ENCODE measurements at places on chromosomes 2 and 18.

- DNase-seq: no peak
Observed at GRCh38 chr2:219641390-219642068, 14.1 kb downstream of the SLC4A3 start.

GRCh38 chr2:74845217-74845751 is 11.4 kb downstream of the HK2 start:
- peak; percentile 78 for DNase-seq

GRCh38 chr2:207472343-207473048 is 57.3 kb upstream of the CREB1 start:
- peak; percentile 20 for DNase-seq

GRCh38 chr2:38533180-38533579 is 69.5 kb downstream of the HNRNPLL start:
- no peak for DNase-seq

DNA sequence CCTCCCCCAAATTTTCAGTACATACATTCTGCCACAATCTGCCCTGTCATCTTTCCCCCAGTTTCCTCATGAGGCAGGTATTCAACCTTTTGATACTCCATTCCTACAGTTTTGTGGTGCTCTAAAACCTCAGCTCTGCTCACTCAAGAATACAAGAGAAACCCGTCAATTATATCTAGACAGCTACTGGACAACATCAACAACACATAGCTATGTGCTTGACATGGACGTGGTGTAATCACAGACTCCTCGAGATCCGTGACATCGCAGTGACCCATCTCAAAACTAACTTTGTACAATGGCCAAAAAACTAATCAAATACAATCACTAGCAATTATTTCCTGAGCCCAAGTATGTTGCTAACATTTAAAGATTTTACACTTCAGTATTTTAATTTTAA is 23.6 kb downstream of the WDSUB1 start:
- no peak for DNase-seq

DNA sequence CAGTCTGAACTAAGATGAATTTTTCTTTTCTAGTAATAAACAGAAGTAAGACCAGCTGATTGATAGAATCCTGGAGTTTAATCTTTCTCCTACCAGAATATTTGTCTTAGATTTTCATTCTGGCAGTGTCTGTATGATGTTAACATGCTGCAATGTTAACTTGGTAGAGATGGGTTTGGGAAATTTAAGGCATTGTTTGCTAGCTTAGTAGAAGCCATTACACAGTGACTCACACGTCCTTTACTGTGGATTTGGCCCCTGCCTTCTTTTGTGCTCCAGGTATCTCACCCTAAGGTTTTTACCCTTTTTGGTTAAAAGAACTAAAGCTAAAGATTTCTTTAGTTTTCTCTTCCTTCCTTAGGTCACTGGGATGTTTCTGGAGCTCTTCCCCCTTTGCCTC is 84.1 kb downstream of the SPTBN1 start:
- no peak for DNase-seq

- DNase-seq: no peak
Observed at GRCh38 chr2:9674891-9675414, 44.2 kb upstream of the YWHAQ start.

DNA sequence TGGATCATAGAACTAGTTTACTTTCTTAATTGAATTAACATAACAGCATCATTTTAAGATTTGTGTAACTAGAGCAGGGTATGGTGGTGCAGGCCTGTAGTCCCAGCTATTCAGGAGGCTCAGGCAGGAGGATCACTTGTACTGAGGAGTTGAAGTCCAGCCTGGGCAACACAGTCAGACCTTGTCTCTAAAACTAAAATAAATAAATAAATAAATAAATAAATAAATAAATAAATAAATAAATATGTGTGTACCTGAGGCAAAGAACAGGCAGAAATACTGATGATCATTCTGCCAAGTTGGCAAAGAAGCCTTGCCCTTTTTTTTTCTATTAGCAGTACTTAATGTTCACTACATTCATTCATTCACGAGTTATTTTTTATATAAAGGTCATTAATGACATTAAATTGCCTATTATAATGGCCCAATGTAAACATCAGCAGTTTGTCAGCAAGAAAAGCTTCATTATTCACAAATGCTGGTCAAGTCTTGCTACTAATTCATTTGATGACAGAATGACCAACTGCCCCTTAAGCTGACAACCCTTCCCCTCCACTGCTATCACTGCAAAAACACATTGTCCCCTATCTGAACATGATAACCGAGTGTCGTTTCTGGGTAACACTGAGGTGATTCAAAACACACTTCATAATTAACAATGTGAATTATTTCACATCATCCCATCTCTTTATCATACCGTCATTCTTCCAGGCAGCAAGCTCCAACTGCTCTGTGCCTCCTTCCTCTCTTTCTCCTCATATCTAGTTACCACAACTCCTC is 39.0 kb downstream of the ARL5A start:
- no peak for DNase-seq

GRCh38 chr2:232236200-232236599 is 142.4 kb upstream of the ALPP start:
- DNase-seq: no peak

DNA sequence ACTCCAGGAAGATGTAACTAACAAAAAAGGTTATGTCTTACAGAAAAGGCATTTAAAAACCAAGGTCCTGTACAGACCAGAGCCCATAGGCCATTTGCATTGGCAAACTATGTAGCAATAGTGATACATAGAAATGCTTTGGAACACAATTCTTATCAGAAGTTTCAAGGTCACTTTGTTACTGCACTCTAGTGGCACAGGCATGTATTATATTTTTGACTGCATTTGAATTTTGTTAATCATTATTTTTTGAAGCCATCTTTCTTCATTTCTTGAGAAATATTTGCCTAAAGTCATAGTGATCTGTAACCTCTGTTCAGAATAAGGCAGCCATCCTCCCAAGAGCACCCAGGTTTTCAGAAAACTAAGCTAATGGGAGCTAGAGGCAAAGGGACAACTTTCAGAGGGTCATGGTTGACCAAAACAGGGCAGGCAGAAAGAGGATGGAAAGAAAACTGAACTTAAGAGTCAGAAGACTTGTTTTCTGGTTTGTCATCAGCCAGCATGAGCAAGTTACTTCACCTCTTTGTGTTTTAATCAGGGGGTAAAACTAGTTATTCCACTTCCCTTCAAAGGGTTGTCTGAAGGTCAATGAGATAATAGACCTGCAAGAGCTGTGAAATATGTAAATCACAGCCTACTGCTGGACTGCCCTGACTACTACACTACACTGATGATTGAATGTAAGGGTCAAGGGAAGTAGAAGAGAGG is 41.5 kb downstream of the SLC38A11 start:
- DNase-seq: no peak

- DNase-seq: no peak
Observed at GRCh38 chr2:43461453-43462073, 134.3 kb downstream of the THADA start.

DNA sequence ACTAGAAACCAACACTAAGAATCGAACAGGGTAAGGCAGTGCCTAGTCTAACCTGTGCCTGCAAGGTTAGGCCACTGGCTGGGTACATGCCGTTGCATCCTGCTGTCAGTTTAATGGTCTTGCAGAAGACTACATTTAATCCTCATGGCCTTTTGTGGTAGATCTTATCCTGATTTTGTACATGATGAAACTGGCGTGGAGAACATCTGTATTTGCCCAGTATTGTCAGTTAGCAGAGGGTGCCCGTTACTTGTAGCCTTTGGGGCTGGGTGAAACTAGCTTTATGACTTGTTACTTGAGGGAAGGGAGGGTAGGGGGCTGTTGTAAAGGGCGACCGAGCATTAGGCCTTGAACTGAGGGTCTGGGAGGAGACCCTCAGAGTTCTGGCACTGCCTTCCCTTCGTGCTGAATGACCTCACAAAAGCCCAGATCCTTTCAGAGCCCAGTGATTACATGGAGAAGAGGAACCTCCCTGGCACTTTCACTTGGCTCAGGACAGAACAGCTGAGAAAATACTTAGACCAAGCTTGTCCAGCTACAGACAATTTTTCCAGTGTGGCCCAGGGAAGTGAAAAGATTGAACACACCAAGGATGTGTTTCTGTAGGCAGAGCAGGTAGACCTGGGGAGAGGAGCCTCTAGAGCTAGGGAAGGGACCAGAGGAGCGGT is 19.5 kb downstream of the SLC20A1 start:
- no peak for DNase-seq

GRCh38 chr2:186456941-186457340 is 29.1 kb upstream of the ZC3H15 start:
- peak; percentile 83 for DNase-seq

GRCh38 chr2:16141641-16141921 is 201.2 kb downstream of the MYCN start:
- no peak for DNase-seq

DNA sequence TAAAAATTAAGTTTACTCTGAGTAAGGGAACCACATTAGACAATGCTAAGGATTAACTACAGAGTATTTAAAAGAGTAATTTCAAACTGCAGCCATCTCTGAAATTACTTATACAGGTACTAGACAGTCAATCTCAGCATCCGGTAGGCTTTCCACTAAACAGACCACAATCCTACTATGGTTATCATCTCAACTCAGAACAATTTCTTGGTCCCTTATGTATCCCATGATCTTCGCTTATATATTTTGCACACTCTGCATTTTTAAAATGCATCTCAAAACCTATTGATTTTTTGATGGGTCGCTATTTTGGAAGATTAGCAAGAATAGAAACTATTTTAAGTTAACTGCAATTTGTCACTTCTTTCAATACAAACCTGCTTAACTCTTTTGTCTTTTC is 1.4 kb downstream of the PPP4R1 start:
- DNase-seq: no peak

DNA sequence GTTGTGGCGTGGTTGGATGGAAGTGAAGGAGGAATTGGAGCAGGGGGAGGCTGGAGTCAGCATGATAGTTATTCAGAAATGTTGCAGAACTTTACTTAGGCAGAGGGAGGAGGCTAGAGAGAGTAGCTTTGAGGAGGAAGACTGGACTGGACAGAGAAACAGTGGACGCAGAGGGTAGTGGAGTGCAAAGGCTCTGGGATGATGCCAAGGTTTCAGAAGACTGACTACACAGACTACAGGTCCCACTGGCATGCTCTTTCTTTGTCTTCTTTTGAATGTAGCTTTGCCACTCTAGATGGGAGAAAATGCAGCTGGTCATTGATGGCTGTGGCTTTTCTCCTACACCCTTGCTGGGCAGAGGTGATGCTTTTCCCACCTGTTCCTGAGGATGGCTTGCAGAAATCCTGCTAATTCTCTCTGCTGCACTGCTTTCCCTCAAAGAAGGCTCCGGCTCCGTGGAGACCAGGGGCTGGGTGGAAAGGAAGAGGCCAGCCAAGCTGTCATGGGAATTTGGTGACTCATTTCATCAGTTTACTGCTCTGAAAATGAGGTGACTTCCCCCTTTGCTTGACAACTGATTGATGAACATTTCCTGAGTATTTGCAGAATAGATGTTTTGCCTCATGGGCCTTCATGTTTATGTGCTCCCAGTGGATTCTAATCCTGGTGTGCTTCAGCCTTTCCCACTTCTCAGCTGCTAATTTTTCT is 42.4 kb downstream of the MEIS1 start:
- DNase-seq: no peak

- no peak for DNase-seq
Observed at GRCh38 chr18:35042389-35043071, 1.3 kb downstream of the MAPRE2 start.

DNA sequence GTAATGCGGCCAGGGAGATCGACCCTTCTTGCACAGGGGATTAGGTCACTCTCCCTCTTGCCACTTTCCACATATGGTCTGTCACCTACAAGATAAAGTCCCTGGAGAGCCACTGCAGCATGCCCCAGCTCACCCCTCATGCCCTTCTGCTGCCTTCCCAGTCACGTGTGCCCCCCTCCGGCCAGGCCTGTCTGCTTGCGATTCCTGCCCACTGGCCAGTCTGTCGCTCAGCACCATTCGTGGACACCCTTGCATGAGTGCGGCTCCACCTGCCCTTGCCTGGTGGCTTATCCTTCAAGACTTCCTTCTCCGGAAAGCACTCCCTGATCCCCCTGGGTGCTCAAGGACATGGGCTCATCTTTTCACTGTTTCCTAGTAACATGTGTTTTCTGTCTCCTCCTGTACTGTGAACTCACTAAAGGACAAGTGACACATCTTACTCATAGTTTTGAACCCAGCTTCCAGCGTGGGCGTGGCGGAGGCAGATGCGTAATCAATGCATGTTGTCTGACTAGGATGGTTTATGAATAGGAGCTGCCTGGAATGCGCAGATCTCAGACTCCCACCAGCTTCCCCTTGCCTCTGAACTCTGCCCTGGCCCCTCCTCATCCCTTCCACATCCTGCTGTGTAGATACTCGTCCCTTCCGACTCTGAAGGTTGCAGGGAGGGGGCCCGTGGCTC is 7.8 kb upstream of the NT5DC4 start:
- DNase-seq: peak; percentile 46

GRCh38 chr2:15092181-15092580 is 459.7 kb downstream of the LRATD1 start:
- DNase-seq: peak; percentile 73

GRCh38 chr2:230902180-230902899 is 22.7 kb downstream of the GPR55 start:
- DNase-seq: peak; percentile 61

- no peak for DNase-seq
Observed at GRCh38 chr2:177302552-177302951, 38.0 kb upstream of the NFE2L2 start.

GRCh38 chr2:42752816-42753813 is 10.8 kb downstream of the OXER1 start:
- no peak for DNase-seq

- peak; percentile 39 for DNase-seq
Observed at GRCh38 chr18:67310826-67311225, 205.7 kb downstream of the DSEL start.

DNA sequence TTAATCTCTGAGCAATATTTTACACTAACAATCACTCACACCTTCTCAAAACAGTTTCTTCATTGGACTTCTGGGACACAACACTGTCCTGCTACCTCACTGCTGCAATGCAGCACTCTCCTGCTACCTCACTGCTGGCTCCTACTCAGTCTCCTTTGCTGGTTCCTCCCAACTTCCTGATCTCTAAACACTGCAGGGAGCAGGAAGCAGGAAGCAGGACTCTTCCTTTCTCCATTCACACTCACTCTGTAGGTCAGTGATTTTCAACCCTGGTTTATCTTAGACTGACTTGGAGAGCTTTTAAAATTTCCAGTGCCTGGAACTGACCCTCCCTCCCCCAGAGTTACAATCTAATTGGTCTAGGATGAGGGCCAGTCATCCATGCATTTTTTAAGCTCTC is 243.4 kb upstream of the RBBP8 start:
- DNase-seq: no peak

DNA sequence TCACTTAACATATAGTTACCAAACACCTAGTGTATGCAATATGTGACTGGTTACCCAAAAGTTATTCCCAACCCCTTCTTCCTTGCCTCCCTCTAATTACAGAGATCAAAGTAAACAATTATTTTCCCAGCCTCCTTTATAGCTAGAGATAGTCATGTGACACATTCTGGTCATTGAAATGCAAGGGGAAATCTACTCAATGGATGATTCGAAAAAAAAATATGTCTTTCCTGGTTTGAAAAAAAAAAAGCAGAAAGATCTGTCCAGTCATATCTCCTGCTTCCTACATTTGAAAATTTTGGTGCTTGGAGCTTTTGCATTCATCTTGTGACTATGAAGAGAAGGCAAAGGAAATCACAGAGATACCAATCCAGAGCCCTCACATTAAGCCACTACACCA is 27.6 kb upstream of the UGP2 start:
- peak; percentile 22 for DNase-seq

GRCh38 chr18:55783921-55784320 is 195.9 kb upstream of the TCF4 start:
- DNase-seq: no peak

GRCh38 chr2:134926231-134926931 is 7.8 kb downstream of the CCNT2 start:
- DNase-seq: peak; percentile 6
